ENCODE measurements at places on chromosomes 4 and X.

DNA sequence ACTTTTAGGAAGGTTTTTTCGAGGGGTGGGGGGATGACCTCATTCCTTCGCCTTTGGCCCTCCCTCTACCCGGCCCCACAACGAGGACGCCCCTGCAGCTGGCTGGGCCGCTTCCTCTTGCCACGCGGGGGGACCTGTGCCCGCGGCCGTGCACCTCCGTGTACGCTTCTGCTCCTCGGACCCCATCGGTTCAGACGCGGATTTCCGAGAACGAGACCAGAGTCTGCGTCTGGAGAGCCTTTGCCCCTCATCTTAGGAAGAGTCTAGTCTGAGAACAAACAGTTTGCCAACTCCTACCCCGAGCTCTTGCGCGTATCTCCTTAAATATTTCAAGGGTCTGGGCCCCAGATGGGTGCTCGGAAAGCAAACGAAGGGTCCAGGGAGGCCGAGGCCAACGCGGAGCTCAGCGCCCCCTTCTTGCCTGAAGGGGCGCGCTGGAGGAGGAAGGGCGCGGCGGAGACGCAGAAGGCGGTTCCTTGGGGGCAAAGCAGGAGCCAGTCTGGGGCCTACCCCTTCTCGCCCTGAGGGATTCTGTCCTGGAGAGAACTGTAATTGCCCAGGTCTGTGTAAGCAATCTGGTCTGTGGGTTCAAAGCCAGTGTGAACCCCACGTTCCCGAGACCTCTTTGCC is 3.9 kb upstream of the SFRP2 start:
- DNase-seq, result no peak

- no peak for DNase-seq
Measured at GRCh38 chrX:80550722-80551121, 130.5 kb downstream of the TENT5D start.

DNA sequence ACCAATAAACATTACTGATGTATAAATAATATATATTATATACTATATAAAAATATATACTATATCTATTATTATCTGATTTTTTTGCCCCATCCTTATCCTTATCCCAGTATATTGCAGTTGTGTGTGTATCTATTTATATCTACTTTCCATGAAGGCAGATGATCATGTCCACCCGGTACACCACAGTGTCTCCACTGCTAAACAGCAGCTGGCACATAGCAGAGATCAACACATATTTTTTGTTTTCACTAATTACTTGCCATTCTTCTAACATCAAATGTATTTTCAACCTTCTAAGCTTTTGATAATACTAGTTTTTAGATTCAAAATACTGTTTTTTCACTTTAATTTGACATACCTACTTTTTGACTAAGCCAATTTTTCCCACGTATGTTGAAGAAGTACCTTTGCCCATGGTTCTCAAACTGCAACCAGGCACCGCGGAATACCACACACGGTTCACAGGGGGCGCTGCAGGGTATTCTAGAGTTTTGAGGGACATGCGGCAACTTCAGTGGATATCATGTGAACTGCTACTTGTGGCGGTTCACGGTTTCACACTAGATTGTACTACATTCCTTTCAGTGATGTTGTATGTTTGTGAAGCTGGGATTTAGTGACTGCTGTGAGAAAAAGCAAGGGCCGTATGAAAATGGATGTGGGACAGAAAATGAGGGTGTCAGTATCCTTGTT is 182.5 kb upstream of the NPY2R start:
- peak; percentile 8 for DNase-seq

DNA sequence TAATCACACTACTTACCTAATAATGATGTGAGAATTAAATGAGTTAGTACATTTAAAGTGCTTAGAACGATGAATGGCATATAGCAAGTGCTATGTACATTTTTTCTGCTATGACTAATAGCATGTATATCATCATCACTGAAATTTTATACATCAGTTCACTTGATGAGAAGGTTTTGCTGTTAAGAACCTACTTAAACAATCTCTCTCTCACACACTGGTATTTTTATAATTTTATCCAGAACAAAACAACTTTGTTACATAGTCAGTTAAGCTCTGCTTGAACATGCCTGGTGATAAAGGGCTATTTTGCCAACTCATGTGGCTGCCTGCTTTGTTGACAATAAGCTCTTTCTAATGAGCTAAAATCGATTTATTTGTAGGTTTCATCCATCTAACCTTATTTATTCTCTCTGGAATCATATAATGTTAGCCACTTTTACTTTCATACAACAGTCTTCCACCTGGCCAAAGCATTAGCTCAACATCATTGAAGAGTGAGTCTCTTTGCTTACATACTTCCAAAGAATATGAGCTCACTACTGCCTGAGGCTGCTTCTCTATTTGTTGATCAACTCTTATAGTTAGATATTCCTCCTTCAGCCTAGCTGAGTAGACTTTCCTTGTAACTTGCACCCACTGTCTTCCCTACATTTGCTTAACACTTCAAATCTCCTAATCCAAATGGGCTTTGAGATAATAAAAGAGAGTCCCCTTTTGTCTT is 372.7 kb upstream of the BOD1L1 start:
- DNase-seq, result no peak

DNA sequence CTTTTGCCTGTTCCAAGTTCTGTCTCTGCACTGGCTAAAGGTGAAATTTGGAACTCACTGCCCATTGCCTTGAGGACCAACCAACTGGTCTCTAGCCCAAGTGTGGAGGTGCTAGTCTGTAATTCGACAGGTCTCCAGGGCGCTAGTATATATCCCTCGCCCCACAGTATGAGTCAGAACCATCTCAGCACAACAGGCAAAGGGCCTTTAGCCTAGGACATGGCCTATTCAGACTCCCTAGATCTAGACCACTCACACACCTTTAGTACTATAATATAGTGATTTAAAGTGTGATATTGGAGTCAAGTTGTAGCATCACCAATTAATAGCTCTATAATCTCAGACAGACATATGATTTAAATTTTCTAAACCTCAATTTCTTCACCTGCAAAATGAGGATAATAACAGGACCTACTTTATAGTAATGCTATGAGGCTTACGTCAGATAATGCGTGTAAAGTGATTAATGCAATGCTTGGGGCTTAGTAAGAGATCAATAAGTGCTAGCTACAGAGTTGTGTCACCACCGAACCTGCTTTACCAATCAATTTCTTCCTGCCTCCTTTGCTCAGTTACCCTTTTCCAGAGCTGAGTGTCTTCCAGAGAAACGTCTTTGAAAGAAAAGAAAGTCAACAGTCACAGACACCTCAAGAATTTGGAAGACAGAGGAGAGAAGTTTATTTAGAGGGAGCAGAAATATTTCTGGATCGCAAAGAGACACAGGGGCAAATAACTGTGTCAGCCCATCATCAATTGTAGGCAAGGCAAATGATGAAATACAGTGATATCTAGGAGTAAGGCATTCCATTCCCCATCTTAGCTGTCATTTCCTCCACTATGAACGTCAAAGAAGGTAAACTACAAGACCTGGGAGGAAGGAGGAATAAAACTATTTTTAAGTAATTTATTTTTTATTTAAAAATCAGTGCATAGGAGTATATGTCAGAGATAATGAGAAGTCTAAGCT is 2.3 kb downstream of the NOX1 start:
- no peak for DNase-seq

DNA sequence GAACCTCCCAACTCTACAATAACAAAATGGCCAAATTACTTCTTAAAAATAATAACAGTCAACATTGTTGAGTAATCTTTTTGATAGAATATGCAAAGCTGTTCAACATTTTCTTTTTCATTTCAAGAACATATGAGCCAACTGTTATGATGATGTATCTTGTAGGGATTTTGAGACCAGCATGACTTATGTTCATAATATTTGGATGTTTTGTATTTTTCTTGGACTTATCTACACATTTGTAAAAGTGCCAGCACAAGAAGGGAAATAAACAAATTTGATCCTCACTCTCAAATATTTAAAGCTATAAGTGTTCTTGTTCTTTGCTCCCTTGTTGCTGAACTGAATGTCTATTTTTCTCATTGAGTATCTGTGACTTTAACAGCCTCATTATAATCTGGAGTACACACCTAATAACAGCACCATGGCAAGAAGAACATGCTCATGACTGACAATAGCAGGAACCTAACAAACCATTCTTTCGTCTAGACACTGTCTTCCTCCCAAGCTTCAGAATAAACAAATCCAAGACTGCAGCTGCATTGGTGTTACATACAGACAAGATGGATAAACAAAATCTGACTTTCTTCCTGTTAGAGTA is 1049.7 kb downstream of the FAT4 start:
- DNase-seq, result no peak

DNA sequence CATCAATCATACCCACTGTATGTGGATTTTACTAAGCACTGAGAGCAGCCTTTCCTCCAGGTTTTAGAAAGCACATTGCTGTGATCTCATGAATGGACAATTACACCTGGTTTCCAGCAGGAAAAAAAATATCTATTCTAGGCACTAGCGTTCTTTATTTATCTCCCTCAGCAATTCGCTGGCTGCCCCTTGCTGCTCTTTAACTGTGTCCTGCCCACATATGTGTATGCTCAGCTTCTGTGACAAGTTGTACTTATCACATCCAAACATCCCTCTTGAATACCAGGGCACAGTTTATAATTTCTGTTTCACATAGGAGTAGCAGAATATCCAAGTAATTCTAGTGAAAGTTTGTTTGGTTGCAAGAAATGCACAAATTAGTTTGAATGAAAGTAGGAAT is 146.8 kb downstream of the USP46 start:
- no peak for DNase-seq

DNA sequence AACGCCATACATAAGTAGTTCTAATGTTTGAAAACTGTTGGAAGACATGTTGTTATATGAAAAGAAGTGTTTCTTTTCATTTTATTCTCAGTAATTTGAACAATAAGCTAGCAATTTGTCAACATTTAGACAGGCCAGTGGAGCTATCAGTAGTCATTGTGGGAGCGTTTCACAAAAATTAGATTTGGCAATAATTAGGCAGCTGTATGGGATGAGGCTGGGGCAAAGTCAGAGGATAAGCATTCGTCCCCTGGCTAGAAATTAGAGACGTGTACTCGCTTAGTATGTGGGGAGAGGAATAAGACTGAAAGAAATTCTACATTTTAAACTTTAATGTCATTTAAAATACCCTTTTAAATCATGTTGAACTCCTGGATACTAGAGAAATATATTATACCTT is 70.6 kb downstream of the TMEM144 start:
- no peak for DNase-seq

DNA sequence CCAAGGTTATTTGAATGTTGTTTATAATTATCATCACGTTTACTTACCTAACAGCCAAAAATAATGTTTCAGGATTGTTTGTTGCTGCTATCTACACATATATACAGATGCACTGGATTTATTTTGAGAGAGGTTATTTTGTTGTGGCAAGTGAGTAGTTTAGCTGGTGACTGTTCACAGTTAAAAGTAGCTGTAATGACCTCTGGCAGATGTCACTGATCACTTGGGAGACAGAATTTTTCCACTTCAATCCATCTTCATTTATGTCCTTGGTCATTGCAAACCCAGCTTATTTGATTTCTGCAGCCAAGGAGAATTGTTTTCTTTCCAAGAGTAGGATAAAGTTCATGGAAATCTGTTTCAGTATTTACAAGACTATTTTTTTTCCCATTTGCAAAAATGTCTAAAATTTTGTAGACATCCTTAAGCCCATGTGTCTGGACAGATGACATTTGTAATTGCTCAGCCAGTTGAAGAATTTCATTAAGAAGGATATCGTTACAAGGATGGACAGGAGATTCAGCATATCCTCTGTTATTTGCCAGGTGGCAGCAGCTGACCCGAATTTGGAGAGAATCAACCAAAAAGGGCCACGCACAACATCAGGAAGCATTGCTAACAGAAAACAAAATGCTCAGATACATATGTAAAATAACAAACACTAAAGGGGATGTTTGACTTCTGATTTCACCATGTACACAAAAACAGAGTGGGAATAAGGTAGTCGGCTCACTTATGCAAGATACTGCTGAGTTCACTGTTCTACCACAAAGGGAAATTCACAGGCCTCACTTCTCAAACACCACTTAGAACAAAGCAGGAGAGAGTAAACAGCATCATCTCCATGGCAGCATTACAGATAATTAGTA is 64.5 kb downstream of the GPRIN3 start:
- no peak for DNase-seq

- no peak for DNase-seq
Measured at GRCh38 chr4:33052241-33052640, 2332.1 kb downstream of the PCDH7 start.

DNA sequence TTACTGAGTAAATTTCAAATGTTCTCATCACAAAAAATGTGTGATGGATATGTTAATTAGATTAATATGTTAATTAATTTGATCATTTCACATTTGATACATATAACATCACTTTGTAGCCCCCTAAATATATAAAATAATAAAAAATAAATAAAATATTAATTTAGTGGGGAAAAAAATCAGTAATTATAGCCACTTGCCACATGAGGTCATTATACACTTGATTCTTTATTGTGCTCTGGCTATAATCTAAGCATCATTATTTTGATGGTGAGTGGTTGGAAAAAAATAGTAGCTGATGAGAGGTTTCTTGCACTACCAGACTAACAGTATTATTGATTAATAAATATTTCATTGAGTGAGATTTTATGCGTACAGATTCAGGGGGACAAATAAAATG is 57.4 kb downstream of the DCK start:
- DNase-seq, result no peak

DNA sequence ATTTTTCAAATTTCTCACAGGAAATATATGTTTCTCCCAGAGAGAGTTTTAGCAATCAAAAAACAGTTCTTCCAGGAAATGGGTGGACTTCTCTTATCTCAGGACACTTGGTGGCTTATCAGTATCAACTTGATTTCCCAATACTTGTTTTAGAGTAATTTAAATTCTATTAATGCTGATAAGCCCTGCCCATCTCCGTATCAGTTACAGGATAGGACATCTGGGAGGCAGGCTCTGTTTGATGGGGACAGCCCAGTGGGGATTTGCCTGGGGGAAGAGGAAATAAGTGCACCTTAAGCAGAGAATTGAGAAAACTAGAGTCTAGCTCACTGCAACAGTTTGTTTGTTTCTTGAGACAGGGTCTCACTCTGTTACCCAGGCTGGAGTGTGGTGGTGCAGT is 43.2 kb upstream of the PDGFRA start:
- DNase-seq, result no peak

DNA sequence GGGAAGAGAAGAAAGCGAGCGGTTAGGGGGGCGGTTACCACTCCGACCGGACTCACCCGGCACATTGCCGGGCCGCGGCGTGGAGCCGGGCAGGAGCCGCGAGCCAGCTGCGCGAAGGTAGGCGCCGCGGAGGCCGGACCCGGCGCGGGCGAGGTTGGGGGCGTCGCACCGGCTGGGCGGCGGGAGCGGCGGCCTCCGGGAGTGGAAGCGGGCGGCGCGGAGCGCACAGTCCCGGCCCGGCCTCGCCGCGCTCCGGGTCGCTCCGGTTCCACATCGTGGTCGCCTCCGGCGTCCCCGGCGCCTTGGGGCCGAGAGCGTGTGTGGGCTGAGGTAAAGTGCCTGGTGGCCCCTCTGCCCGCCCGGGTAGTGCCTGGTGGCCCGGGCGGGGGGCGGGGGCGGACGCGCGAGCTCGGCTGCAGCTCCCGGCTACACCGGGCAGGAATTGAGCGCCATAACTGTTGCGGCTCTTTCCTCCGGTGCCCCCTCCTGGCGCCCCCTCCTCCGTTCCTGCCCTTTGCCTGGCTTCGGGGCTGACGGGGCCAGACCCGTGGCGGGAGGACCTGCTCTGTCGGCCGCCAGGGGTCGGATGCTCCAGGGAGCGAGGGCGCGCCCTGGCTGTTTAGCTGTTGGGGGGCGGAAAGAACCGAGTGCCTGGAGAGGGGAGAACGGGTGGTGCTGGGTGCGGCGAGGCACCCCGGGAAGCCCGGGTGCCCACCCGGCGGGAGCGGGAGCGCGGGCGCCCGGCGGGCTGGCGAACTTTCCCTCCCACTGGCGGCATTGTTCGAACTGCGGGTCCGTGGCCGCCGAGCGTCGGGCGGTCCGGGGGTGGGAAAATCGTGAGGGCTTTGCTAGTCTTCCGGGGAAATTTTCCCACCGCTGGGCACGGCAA is 626 bp downstream of the JADE3 start:
- peak; percentile 29 for DNase-seq

Data from stimulated activated CD4-positive, alpha-beta T cell treated with anti-CD3 and anti-CD28 coated beads, Interleukin-4, amount 100 ng/mL, for 1 hour (primary cell).